ENCODE measurements at places on chromosomes 4 and X.

- DNase-seq = no peak
Observed at GRCh38 chr4:53195815-53196661, 169.8 kb downstream of the SCFD2 start.

GRCh38 chrX:129534816-129535578 lies 5.1 kb upstream of the OCRL start:
- no peak for DNase-seq

DNA sequence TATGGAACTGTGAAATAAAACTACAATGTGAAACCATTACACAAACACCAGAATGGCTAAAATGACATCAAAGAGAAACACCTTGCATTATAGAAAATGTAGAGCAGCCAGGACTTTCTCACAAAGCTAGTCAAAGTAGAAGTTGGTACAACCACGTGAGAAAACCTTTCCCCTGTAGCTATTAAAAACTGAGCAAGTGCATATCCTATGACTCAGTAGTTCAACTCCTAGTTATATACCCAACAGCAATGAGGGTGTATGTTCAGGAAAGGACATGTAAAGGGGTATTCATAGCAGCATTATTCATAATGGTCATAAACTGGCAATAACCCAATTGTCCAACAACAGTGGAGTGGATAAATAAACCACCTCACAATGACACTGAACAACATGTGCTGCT lies 177.5 kb upstream of the NUDT10 start:
- no peak for DNase-seq

GRCh38 chr4:140736669-140737343 lies 19.4 kb downstream of the TBC1D9 start:
- DNase-seq = no peak

GRCh38 chr4:16264798-16265197 lies 38.5 kb upstream of the TAPT1 start:
- DNase-seq = peak; percentile 73

DNA sequence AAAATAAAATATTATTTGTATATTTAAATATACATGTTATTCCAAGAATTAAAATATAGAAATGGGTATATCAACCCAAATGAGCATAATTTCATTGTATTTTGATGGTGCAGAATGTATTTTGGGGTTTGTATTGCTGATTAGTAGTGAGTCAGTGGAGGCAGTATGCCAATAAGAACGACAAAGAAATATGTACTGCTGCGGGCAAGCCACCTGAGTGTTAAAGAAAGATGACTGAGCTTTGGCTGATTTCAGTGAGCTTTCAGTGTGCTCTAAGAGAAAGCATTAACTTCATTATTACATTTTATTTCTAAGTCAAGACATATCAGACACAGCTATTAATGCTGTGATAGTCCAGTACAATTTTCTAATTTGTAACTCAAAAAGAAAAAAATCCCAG lies 297.8 kb downstream of the ANK2 start:
- DNase-seq = no peak

GRCh38 chrX:145213504-145213903 lies 33.8 kb upstream of the SPANXN1 start:
- DNase-seq = no peak

- peak; percentile 12 for DNase-seq
Observed at GRCh38 chr4:94995684-94996394, 238.1 kb downstream of the BMPR1B start.

DNA sequence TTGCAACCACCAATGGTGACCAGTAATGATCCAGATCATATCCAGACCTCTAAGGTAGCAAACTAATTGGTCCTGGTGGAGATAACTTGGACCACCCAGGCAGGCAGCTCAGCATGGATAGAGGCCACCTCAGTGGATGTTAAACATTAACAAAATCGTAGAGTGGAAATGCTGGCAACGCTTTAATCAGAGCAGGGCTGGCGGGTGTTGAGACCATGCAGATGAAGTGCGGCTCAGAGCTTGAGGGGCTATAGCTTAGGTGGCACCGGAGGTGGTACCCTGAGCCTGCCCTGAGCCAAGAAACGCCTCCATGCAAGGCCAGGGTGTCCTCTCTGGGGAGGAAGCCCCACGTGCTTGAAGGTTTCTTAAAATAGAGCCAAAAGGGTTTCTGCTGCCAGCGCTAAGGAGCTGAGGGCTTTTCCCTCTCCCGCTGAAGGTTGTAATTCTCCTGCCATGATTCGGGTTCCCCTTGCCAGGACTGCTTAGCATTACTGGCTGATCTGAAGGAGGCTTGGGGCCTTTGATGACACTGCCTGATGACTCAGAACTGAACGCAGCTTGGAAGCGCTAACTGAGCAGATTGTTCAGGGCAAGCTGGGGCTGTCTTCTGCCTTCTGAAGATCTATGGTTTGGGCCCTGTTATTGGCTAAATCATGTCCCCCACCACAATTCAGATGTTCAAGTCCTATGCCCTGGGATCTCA lies 177.8 kb upstream of the ATP6AP2 start:
- DNase-seq = peak; percentile 30
